Nasal cavity respiratory epithelium epithelial cell of viscerocranial mucosa (primary cell): ENCODE measurements at places on chromosomes 7 and 10. TPM values are rescaled to one million over a fixed set of nuclear protein-coding genes. Genes with fewer than 3 reads are reported as not detected.

Gene RNF32
- total RNA-seq = 1.1 and 2.1 TPM in 2 replicates

Gene CDC14C
- 0.07 TPM in 1 of 2 replicates, not detected in the other for total RNA-seq

Gene SEC31B
- 0.68 and 2.2 TPM in 2 replicates for total RNA-seq

Gene TACR2
- 0.07 TPM in 1 of 2 replicates, not detected in the other for total RNA-seq

Gene NME8
- not detected in 2 replicates for total RNA-seq

Gene ANKRD61
- under 0.01 and 0.21 TPM in 2 replicates for total RNA-seq

Gene MMS19
- 34.2 and 50.1 TPM in 2 replicates for total RNA-seq

Gene TSPAN33
- total RNA-seq = 2.4 and 5.8 TPM in 2 replicates

Gene GIMAP5
- not detected in 2 replicates for total RNA-seq

Gene ZNF853
- 0.34 and 0.43 TPM in 2 replicates for total RNA-seq

Gene NEBL
- total RNA-seq = 8.5 and 38.3 TPM in 2 replicates

Gene CYP3A7
- 0.07 TPM in 1 of 2 replicates, not detected in the other for total RNA-seq

Gene MYO1G
- 0.14 and 0.34 TPM in 2 replicates for total RNA-seq
